WTC11 (cell line): ENCODE measurements at places on chromosomes 13 and 19.
A peak's percentile ranks its signal among the peaks of the same experiment; 100 is the strongest.

GRCh38 chr19:14369399-14370168 lies 11.7 kb upstream of the ADGRE5 start:
- no peak for DNase-seq

GRCh38 chr19:17753976-17754375 lies 2.7 kb downstream of the FCHO1 start:
- DNase-seq: peak; percentile 39

DNA sequence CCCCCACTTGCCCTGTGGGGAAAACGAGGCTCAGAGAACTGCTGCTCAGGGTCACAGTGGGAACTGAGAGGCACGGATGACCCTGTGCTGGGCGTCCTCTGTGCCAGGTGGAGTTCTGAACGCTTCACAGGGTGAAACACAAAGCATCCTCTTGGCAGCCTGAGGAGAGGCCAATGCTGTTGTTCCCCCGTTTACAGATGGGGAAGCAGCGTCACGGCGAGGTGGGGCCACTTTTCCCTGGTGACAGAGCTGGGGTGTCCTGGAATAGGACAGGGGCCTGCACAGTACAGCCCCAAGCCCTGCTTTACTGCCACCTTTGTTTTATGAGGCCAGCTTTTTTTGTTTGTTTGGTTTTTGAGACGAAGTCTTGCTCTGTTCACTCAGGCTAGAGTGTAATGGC lies 22.1 kb downstream of the DHX34 start:
- DNase-seq: no peak

DNA sequence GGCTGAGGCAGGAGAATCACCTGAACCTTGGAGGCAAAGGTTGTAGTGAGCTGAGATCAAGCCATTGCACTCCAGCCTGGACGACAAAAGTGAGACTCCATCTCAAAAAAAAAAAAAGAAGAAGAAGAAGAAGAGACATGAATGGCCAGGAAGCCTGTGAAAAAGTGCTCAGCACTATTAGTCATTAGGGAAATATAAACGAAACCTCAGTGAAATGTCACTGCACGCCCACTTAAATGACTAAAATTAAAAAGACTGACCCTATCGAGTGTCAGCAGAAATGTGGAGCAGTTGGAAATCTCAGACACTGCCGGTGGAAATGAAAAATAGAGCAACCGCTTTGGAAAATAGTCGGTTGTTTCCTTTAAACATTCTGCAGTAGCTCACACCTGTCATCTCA lies 5.5 kb upstream of the TYROBP start:
- DNase-seq: no peak

- DNase-seq: peak; percentile 85
Observed at GRCh38 chr19:16417660-16418596, 53.8 kb downstream of the EPS15L1 start.

- DNase-seq: peak; percentile 95
Observed at GRCh38 chr19:18450931-18451836, 13.3 kb upstream of the ISYNA1 start.
